ENCODE measurements at places on chromosomes 13 and 19. TPM values are rescaled to one million over a fixed set of nuclear protein-coding genes. Genes with fewer than 3 reads are reported as not detected.

GRCh38 chr13:91988331-91988730 lies 589.9 kb downstream of the GPC5 start:
- H3K4me1 ChIP-seq: no peaks in the 10 kb centered on the region
- no peak for DNase-seq
- H3K36me3 ChIP-seq: no peaks in the 10 kb centered on the region
- H3K27me3 ChIP-seq: no peaks in the 10 kb centered on the region
- no peak overlapping the region for H3K27ac ChIP-seq
- H3K4me3 ChIP-seq: no peak overlapping the region

DNA sequence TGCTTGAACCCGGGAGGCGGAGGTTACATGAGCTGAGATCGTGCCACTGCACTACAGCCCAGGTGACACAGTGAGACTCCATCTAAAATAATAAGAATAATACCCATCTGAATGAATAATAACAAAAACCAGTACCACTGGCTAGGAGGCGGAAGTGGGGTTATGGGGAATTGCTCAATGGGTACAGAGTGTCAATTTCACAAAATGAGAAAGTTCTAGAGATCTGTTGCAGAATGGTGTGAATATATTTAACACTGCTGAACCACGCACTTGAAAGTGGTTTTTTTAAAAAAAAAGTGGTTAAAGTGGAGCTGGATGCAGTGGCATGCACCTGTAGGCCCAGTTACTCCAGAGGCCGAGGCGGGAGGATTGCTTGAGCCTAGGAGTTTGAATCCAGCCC lies 18.5 kb downstream of the KLF2 start:
- no peaks in the 10 kb centered on the region for H3K27me3 ChIP-seq
- H3K27ac ChIP-seq: no peak overlapping the region
- H3K36me3 ChIP-seq: no peaks in the 10 kb centered on the region
- no peak overlapping the region for H3K4me3 ChIP-seq

DNA sequence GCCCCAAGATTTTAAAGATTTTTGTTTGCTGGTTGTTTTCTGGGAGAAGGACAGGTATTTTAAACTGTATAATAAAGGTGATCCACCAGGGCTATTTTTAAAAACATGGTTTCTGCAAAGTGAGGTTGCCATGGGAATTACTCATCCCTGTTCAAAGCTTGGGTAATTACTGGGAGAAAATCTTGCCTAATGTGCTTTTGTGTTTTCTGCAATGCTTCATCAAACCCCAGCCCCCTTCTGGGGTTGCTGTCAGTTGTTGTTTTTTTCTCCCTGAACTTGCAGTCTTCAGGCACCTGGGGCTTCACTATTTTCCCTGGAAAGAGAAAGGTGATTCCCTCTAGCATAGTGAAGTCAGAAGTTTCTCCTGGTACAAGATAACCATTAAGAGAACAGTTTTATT lies 277.2 kb downstream of the NALCN start:
- DNase-seq: no peak
- peaks cover 9% of the 10 kb centered on the region for H3K4me1 ChIP-seq
- no peak overlapping the region for H3K4me3 ChIP-seq

DNA sequence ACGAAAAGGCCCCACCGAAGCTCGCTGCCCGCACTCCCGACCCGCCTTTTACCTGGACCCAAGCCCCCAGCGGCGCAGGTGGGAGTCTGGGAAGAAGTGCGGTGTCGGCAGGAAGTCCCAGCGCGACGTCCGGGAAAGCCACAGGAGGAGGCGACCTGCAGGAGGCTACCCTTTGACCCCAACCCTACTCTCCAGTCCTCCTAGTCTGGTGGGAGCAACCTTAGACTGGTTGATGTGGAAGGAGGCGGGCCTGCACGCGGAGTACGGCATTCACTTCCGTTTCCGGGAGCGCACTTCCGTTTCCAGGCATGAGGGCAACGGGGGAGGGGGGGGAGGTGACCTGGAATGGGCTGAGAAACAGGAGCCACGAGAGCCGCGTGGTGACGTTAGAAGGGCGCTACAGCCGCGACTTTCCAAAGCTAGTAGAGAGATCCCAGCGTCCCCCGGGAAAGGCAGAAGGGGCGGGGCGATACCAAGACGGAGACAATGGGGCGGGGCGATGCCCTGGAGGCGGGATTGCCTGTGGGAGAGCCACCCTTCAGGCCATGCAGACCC lies 28.5 kb downstream of the ZNF266 start:
- no peak for DNase-seq
- H3K4me3 ChIP-seq: peak overlapping the region; percentile 34
- H3K27ac ChIP-seq: no peak overlapping the region
- H3K4me1 ChIP-seq: no peaks in the 10 kb centered on the region
- no peaks in the 10 kb centered on the region for H3K27me3 ChIP-seq
- peaks cover 11% of the 10 kb centered on the region for H3K36me3 ChIP-seq

DNA sequence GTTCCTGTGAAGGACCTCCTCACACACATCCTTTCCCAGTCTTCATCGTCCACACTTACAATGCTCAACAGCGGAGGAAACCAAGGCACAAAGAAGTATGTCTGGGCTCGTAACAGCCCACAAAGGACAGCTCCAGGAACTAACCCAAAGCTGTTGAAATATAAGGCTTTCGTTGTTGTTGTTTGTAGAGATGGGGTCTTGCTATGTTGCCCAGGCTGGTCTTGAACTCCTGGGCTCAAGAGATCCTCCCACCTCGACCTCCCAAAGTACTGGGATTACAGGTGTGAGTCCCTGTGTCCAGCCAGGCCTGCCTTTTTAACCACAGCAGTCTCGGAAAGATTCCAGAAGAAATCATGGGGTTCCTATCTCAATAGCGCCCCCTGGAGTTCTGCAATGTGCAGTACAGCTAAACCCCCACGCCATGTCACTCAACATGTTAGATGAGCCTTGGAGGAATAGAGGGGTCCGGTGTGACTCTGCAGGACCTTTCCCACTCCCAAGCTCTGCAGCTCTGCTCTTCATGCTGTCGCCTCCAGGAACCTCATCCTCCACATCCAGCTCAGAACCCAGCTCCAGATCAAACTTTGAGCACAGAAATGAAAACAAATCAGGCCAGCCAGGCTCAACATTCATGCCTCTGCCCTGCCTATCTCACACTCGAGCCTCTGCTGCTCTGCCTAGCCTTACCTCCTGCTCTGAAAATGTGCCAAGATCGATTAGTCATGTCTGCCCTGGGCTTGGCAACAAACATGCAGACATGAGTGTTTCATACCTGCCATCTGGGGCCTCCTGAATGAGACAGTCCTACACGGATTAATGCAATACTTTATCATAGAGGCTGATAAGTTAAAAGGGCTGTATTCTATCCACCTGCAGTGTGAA lies 7.5 kb downstream of the PLA2G4C start:
- H3K4me1 ChIP-seq: peaks cover 7% of the 10 kb centered on the region
- H3K27me3 ChIP-seq: no peaks in the 10 kb centered on the region
- no peak for DNase-seq
- no peaks in the 10 kb centered on the region for H3K36me3 ChIP-seq
- no peak overlapping the region for H3K4me3 ChIP-seq

- H3K36me3 ChIP-seq: no peaks in the 10 kb centered on the region
- DNase-seq: no peak
- H3K4me3 ChIP-seq: no peak overlapping the region
- H3K27me3 ChIP-seq: peaks cover under 1% of the 10 kb centered on the region
- H3K27ac ChIP-seq: no peak overlapping the region
- H3K4me1 ChIP-seq: peaks cover 6% of the 10 kb centered on the region
These were observed 11.7 kb downstream of the ATP7B start for GRCh38 chr13:51999510-51999911.

Gene SRRM5
- 0.35 TPM for total RNA-seq

Gene CGB8
- not detected for total RNA-seq

Gene RYR1
- 0.03 TPM for total RNA-seq

DNA sequence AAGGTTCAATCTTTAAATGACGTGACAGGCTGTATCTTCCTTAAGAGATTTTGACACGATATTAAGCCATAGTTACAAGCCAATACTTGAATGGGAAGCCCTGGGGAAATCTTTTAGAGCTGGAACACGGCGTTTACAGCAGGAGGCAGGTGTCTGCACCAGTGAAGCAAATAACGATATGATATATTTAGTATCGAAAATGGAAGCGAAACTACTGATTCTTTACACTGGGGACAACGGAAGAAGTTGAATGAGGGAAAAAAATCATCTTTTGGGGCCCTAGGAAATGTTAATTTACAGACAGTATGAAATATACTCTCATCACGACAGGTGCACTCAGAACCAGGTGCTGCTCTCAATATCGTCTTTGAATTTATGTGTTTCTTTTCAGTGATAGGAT lies 793.9 kb upstream of the PCDH20 start:
- peaks cover 4% of the 10 kb centered on the region for H3K4me1 ChIP-seq
- no peak overlapping the region for H3K27ac ChIP-seq
- no peak overlapping the region for H3K4me3 ChIP-seq
- no peaks in the 10 kb centered on the region for H3K27me3 ChIP-seq
- no peaks in the 10 kb centered on the region for H3K36me3 ChIP-seq

- H3K4me3 ChIP-seq: no peak overlapping the region
- DNase-seq: no peak
- H3K4me1 ChIP-seq: no peaks in the 10 kb centered on the region
These were observed 436.4 kb downstream of the SLITRK5 start for GRCh38 chr13:88107570-88107969.

Gene TTYH1
- total RNA-seq: not detected
